ENCODE measurements at places on chromosomes 5 and 9.

DNA sequence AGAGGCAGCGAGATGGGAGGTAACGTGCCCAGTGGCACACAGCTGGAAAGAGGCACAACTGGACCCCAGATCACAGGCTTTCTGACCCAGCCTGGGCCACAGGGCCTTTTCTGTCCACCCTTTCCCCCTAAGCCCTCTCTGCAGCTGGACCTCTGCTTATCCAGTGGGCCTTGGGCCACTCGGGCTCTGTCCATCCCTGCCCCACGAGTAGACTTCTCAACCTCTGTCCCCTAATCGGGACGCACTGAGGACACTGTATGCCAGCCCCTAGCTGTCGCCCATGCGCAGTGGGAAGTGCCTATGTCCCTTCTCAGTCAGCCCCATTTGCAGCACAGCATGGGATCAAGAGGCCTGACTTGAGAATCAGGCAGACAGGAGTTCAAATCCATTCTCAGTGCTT lies 65.6 kb upstream of the NEURL1B start:
- DNase-seq, result no peak

- DNase-seq, result no peak
These were observed 1.5 kb downstream of the PIP5K1B start for GRCh38 chr9:68706363-68707201.

DNA sequence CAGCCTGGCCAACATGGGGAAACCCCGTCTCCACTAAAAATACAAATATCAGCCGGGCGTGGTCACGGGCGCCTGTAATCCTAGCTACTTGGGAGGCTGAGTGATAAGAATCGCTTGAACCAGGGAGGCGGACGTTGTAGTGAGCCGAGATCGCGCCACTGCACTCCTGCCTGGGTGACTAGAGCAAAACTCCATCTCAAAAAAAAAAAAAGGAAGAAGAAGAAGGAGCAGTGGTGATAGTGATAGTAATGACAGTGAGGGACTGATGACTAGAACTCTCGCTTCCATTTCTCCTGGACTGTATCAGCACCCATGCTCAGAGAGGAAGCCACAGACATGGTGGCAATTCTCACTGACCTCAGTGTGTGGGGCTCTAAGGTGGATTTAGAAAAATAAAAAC lies 52.6 kb upstream of the CLINT1 start:
- DNase-seq, result no peak

GRCh38 chr9:128099932-128100491 lies 27.5 kb downstream of the PTGES2 start:
- no peak for DNase-seq

- DNase-seq, result no peak
These were observed 207.3 kb upstream of the IER5L start for GRCh38 chr9:129385211-129385934.

GRCh38 chr5:565782-566440 lies 41.7 kb upstream of the SLC9A3 start:
- no peak for DNase-seq

GRCh38 chr5:143259254-143259605 lies 144.3 kb downstream of the NR3C1 start:
- no peak for DNase-seq
